ENCODE measurements at places on chromosomes 7 and 10.

DNA sequence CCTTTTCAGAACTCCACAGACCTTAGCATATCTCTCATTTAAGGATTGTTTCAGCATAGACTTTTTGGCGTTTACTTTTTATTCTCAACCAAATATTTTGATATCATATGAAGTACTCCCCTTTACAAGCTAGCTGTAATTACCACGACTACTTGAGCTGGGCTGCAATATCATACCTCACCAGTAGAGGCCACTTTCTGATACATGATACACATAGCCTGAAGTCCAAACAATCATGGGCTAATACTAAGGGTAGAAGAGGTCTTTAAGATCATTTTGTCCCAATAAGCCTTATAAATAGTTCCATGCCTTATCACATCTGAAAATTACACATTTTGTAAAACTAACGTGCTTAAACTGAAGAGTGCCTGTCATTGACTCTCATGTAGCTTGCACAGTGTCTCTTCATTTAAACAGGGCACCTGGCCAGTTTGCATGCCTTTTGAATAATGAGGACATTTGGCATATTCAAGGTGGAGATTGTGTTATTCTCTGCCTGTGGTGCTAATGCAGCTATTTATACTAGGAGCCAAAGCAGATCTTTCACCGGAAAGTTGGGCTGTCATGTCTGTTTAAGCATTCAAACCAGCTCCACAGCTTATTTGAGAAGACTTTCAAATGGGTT is 403.7 kb upstream of the ZMIZ1 start:
- no peak for DNase-seq

DNA sequence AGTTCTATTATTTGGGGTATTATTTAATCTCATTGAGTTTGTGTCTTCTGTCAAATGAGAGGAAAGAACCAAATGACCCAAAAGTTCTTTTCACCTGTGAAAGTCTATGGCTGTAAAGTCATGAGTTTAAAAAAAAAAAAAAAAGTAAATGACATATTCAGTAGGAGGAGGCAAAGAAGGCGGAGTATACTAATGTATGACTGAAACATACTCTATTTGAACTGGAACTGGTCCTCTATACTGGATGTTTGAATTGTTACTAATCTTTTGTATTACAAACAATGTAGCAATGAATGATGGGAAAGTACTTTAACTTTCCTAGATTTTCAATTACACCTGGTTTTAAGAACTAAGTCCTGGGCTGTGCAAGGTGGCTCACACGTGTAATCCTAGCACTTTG is 24.9 kb upstream of the GSAP start:
- no peak for DNase-seq

- no peak for DNase-seq
These were observed 236.0 kb downstream of the INHBA start for GRCh38 chr7:41466760-41467384.

DNA sequence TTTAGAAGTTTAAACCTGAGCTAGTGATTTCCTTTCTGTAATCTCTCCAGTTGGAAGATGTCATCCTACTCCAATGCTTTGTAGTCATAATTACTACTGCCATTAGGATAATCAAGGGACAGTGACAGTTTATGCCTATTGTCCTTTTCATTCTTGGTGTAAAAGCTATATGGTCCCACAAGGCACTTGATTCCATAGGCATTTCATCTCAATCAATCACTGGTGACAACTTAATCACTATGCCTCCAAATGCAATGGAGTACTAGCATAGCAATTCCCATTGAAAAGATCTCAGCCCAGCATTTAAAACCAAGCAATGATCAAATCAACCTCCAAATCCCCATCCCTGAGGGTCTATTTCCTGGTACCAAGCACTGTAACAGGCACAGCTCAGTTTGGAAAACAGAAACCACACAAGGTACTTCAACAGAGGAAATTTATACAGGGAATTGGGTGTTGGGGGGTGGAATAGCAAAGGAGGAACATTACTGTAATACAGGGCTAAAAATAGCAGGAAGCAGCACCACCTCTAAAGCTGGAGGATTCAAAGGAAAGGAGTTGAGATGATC is 51.0 kb downstream of the FHIP2A start:
- DNase-seq = no peak

GRCh38 chr7:55540226-55540858 is 32.0 kb downstream of the VOPP1 start:
- DNase-seq = no peak

DNA sequence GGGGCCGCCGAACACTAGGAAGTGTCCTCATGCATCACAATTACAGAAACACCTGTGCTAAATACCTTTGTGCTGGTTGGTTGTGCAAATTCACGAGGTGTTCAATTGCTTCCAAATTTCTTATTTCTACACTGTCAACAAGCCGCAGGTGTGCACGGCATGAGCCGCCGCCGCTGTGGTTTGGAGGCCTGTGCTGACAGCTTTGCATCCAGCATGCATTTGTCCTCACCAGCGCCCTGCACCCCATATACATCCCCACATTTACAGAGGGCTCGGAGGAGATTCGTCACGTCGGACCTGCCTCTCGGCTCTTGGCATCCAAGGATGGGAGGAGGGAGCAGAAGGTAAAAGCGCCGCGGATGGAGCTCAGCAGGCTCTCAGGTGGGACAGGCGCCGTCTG is 305.3 kb upstream of the MKI67 start:
- DNase-seq = no peak

- DNase-seq = no peak
These were observed 224.1 kb upstream of the FAM3C start for GRCh38 chr7:121620206-121620605.

DNA sequence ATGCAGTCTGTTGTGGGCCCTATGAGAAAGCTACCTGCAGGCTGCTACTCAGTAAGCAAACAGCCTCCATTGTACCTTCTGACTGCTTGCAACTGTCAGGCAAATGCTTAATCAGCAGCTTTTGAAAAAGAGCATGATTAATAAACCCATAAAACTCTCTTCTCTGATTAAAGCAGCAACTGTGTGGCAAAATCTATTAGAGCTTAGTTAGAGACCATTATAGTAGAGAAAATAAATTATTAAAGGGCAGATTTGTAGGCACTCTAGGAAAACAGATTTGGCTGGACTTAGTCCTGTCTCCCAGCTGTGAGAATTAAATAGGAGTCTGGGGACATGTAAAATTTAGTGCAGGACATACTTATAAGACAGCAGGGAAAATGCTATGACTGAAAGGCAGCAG is 132.5 kb upstream of the WNT16 start:
- DNase-seq = no peak

DNA sequence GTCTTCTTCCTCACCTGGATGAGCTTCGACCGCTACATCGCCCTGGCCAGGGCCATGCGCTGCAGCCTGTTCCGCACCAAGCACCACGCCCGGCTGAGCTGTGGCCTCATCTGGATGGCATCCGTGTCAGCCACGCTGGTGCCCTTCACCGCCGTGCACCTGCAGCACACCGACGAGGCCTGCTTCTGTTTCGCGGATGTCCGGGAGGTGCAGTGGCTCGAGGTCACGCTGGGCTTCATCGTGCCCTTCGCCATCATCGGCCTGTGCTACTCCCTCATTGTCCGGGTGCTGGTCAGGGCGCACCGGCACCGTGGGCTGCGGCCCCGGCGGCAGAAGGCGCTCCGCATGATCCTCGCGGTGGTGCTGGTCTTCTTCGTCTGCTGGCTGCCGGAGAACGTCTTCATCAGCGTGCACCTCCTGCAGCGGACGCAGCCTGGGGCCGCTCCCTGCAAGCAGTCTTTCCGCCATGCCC is 4.3 kb downstream of the GPER1 start:
- no peak for DNase-seq

DNA sequence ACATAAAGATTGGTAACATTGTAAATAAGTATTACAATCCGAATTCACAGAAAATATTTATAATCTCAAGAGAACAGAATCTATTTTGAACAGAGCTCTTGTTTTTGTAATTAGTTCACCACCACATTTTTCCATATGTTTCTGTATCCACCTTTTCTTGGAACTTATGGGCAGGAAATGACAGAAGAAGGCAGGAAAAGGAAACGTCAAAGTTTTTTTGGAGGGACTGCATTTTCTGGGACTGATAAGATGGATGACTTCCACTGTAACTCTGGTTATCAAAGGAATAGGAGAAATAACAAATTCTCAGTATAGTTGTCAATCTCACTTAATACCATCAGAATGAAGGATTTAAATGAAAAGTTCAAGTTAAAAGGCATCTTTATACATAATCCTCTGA is 75.1 kb upstream of the SMNDC1 start:
- no peak for DNase-seq

Measured in effector memory CD4-positive, alpha-beta T cell (primary cell).